ENCODE measurements at places on chromosomes 2 and 18. TPM values are rescaled to one million over a fixed set of nuclear protein-coding genes. Genes with fewer than 3 reads are reported as not detected.

Gene ANKRD29
- total RNA-seq, result 7.3 TPM

Gene POTEF
- not detected for total RNA-seq

Gene IL36A
- not detected for total RNA-seq

Gene CYP27A1
- 17.1 TPM for total RNA-seq

Gene TRIM43
- total RNA-seq, result not detected

Gene CD8B
- total RNA-seq, result not detected

Gene IL1R1
- 193 TPM for total RNA-seq

Gene ARHGEF4
- 4.8 TPM for total RNA-seq

Gene GPR39
- total RNA-seq, result 0.28 TPM

Gene MYO5B
- total RNA-seq, result 0.18 TPM
